ENCODE measurements at places on chromosomes 16 and 17.

DNA sequence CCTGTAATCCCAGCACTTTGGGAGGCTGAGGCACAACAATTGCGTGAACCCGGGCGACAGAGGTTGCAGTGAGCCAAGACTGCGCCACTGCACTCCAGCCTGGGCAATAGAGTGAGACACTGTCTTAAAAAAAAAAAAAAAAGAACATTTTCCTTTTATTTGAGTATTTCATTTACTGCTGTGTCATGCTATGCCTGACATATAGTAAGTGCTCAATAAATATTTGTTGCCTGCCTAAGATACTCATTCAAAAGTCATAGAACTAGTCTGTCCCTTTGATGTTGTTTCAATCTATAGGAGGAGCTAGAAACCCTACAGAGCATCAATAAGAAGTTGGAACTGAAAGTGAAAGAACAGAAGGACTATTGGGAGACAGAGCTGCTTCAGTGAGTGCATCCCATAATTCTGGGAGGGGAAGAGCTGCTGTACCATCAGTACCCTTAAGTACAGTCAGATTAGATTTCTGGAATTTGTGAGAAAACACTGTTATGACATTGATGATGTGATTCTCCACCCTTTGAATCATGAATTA, 20.0 kb downstream of the CALCOCO2 start:
- peak; percentile 22 for DNase-seq

- no peak for DNase-seq
Measured at GRCh38 chr17:80901319-80901718, 90.3 kb upstream of the CHMP6 start.

DNA sequence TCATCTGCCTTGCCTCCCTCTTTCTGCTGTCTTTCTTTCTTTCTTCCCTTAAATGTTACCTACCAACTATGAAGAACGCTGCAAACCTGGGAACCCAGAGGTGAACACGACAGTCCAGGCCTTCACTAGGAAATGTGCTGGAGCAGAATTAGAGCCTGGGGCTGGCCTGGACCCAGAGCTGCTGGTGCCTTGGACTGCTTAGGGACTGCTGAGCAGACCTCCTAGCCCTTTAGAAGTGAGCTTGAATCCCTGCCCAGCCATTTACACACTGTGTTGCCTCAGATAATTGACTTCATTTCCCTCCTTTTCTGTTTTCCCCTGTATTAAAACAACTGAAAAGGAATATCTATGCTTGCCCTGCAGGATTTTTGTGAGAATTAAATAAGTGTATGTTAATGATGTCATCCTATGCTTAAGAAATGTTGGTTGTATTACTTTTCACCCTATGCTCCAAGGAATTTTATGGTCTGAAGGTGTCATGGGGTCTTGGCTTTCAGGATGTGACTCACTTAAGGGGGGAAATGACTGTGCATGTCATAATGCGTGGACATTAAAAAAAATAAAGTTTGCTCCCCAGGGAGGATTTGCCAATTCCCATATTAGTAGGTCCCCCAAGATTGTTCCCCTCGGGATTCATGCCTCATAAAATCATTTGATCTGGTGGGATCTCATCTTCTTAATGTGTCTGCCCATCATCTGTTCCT, 11.5 kb downstream of the CDH13 start:
- DNase-seq, result no peak

- no peak for DNase-seq
Measured at GRCh38 chr17:76530095-76530723, 7.3 kb downstream of the CYGB start.

- no peak for DNase-seq
Measured at GRCh38 chr16:82584553-82585152, 42.1 kb upstream of the CDH13 start.

DNA sequence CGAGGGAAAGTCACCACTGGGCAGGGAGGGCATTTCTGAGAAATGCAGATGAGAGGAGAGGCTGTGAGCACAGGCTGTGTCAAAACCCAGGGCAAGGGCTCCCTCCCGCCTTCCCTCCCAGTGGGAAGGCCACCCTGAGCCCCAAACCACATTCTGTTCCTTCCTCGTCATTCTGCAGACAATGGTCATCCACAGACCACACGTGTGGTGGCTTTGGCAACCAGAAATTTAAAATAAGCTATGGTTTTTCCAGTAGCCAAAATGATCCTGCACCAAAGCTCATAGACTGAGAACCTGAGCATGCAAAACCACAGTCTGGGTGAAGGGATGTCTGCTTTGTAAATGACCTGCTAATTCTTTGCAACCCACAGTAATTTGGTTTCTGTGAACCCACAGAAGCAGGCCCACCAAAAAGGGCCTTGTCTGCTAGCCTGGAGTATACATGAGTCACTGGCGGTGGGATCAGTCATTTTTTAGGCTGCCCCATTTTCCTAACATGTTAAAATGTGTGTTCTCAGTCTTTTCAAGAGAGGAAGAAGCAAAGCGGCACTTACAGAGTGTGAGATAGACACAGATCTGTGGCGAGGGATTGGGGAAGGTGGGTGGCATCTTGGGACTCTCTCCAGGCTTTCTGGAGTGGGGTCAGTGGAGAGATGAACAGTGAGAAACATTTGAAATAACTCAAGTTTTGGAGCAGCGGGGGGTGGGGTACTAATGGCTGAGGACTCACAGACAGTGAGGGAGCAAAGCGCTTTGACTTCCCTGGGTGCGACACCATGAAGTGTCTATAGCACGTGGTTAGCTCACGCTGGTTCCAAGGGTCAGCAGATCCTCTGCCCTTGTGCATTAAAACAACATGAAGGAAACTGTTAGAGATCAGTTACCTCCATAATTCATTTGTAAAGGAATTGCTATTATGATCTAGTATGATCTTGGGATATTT, 20.5 kb downstream of the GRB7 start:
- peak; percentile 90 for DNase-seq

DNA sequence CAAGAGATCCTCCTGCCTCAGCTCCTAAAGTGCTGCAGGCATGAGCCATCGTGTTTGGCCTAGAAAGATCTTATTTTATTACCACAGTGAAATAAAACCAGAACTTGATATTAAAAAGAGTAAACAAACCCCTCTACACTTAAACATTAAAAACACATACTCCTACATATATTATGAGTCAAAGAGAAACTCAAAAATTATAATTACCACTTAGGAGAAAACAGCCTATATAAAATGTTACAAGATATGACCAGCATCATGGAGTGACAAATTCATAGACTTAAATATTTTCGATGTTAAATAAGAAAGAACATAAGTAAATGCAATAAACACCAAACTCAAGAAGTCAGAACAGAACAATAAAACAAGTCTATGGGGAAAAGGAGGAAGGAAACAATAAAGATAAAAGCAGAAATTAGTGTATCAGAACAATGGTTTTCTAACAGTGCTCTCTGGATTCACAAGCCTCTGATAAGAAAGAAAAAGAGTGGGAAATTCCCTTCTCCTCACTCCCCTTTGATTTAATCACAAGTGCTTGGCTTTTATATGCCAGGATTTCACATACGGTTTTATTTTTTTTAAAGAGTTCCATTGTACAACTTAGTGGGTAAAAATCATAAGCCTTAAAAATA, 23.0 kb downstream of the SKAP1 start:
- DNase-seq, result no peak

DNA sequence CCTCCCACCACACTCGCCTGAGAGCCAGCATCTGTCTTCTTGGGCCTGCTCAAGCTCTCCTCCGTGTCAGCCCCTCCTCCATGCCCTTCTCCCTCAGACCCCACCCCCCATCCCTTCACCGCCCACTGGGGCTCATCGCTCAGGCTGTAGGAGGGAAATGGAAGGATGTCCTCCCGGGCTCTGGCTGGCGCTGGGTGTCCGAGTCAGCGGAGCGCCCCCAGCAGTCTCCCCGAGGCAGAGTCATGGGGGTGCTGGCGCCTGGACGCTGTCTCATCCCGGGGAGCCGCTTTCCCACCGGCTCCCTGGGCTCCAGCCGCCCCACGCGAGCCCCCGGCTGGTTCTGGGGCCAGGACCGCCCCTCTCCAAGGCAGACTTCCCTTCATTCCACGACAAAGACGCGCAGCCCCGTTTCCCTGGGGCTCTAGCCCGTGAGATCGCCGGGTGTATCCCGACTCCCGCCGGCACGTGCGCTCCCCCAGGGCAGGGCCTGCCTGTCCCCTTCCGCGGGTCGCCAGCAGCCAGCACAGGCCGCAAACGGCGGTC, 428 bp upstream of the ANTKMT start:
- peak; percentile 95 for DNase-seq

- no peak for DNase-seq
Measured at GRCh38 chr17:60065867-60066266, 12.9 kb downstream of the HEATR6 start.

DNA sequence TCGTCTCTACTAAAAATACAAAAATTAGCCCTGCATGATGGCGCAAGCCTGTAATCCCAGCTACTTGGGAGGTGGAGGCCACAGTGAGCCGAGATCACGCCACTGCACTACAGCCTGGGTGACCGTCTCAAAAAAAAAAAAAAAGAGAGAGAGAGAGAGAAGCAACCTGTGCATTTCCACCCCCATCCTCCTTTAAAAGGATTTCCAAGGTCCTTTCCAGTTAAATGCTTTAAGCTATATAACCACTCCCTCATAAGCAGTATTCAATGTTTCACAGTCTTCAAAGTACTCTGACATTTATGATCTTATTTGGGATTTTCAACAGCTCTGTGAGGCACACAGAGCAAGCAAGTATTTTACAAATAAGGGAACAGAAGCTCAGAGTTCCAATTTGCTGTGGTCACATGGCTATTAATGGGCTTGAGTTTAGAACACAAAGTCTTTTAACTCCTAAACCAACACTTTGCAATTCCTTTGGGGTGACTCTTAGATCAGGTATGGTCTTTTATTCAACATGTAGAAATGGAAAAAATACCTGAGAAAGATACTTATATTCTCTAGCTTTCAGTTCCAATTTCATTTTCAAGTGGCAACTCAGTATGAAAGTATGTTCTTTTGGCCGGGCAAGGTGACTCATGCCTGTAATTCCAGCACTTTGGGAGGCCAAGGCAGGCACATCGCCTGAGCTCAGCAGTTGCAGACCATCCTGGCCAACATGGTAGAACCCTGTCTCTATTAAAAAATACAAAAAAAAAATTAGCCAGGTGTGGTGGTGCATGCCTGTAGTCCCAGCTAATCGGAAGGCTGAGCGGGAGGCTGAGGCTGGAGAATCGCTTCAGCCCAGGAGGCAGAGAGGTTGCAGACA, 31.3 kb downstream of the SPOP start:
- no peak for DNase-seq

DNA sequence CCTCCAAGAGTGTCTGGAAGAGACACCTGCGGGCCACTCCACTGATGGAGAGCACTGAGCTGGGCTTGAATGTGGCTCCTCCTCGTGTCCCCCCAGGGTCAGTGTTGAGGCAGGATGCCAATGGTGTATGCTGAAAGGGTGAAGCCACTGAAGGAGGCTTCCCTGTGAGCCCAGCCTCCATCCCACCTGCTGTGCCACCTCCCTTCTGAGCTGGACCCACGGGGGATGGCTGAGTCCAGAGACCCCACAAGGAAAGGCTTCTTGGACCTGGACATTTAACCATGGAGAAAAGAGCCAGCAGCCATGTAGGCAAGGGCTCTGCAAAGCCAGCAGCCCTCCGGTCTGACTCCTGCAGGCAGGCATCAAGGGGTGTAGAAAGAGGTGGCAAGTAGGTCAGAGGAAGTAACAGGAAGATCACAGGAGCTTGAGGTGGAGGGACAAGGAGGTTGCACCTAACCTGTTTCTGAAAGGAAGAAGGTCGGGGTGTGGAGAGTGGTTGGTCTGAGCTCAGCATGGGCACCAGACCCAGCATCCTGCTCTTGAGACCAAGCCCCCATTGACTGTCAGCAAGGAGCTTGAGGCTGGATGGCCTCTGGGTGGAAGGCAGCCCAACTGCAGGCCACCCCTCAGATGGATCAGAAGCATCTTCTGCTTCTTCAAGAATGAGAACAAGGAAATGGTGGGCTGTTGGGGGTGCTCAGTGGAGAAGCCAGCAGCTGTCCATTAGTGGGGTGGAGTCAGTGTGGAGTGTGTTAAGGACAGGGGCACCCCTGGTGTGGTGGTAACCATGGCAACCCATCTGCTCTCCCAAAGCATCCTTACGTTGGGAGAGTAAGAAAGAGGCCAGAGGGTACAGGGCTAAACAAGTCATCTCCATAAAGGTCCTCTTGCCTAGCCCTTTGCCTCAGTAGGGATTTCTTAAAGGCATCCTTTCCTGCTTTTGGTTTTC, 80.7 kb downstream of the PLD6 start:
- DNase-seq, result no peak

DNA sequence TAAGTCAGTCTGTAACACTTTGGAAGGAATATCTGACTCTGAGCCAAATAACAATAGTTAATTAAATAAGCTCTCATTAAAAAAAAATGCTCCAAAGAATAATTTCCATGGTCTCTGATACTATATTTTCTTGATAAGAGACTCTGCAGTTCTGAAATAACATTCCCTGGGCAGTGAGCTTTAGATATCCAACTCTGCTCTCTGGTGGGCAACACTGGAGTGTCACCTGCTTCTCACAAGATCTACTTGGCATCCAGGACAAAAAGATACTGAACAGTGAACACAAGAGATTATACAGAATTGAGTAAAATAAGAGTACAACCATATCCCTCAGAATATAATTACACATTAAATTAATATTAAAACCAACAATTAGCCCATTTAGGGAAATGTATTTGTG, 13.7 kb downstream of the BLMH start:
- DNase-seq, result peak; percentile 55

DNA sequence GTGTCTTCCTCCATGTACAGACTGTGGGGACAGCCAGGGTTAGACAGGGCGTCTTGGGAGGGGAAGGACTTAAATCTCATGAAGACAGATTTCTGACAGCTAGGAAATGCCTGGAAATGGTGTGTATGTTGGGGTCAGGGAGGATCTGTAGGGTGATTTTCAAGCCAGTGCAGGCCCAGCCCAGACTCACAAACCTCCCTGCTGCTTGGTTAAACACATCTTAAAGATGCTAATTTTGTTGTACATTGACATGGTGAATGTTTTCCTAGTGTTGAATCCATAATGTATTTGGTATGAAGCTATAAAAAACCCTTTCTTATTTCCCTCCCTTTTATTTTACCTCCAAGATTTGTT, 238.3 kb downstream of the CCDC182 start:
- no peak for DNase-seq

GRCh38 chr16:57993438-57993837, 7.0 kb downstream of the ZNF319 start:
- no peak for DNase-seq

- no peak for DNase-seq
Measured at GRCh38 chr17:56598466-56598865, 5.0 kb downstream of the NOG start.

DNA sequence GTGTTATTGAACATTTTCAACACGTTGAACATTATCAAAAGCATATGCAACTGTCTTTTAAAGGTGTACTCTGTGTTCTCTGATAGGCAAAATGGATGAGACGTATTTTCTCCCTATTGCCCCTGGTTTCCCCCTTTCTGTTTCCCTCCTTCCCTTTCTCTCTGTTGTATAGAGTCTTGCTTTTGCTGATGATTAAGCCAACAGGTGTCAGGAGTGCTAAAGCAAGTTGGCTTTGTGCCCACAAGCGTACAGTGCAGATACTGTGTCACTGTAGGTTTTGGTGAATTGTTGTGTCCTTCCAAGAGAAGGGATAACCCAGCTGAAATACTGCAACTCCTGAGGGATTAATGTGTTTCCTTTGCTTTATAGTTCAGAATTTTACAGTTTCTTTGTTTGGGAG, 74.4 kb downstream of the COX10 start:
- DNase-seq, result no peak

All from Karpas-422 (cell line).